Ascending aorta (tissue), 2 donors: ENCODE measurements at places on chromosomes 7 and 10.

DNA sequence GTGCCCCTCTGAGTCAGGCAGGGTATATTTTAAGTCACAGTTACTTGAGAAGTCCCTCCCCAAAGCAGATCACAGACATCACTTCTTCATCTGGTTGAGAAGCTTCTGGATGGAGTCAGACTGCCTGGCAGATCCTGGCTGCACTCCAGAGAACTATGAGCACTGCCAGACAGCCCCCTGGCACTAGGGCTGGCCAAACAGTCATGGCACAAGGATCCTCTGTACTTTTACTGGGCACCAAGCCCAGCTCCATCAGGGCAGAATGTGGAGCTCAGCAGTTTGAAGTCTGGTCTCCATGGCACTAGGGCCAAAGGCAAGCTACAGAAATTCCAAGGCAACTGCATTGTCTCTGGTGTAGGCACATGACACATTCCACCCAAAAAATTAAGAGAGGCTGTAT is 162.1 kb downstream of the NRG3 start:
- no peak for DNase-seq
- no peaks in the 10 kb centered on the region for H3K27me3 ChIP-seq
- H3K36me3 ChIP-seq: no peaks in the 10 kb centered on the region

- H3K27me3 ChIP-seq: no peaks in the 10 kb centered on the region
- DNase-seq: no peak
- no peaks in the 10 kb centered on the region for H3K36me3 ChIP-seq
These were observed 106.3 kb downstream of the CTTNBP2 start for GRCh38 chr7:117766913-117767312.

DNA sequence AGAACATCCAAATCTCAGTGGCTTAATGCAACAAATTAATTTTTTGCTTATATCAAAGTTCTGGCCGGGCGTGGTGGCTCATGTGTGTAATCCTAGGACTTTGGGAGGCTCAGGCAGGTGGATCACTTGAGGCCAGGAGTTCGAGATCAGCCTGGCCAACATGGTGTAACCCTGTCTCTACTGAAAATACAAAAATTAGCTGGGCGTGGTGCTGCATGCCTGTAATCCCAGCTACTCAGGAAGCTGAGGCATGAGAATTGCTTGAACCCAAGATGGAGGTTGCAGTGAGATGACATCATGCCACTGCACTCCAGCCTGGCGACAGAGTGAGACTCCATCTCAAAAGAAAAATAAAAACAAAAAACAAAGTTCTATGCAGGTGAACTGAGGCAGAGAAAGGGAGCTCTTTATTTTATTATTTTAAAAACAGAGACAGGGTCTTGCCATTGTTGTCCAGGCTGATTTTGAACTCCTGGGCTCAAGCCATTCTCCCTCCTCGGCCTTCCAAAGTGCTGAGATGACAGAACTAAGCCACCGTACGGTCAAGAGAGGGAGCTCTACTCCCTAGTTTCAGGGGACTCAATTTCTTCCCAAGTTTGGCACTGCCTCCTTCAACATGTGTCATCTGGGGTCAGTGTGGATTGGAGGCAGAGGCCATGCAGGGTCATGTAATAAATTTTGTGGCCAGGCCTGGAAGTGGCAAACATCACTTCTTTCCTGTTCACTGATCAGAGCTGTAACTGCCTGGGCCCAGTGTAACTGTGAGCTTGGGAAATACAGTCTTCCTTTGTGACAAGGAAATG is 2.4 kb downstream of the ADCK2 start:
- H3K36me3 ChIP-seq: peaks cover 13% of the 10 kb centered on the region
- peak; percentile 76 for DNase-seq
- peak overlapping the region; percentile 28 for H3K27ac ChIP-seq
- peaks cover 15% of the 10 kb centered on the region for H3K4me1 ChIP-seq
- H3K27me3 ChIP-seq: no peaks in the 10 kb centered on the region

- no peak overlapping the region for H3K4me3 ChIP-seq
- H3K36me3 ChIP-seq: no peaks in the 10 kb centered on the region
- H3K4me1 ChIP-seq: no peaks in the 10 kb centered on the region
- H3K27me3 ChIP-seq: no peaks in the 10 kb centered on the region
- H3K27ac ChIP-seq: no peak overlapping the region
These were observed 310.1 kb downstream of the WDR37 start for GRCh38 chr10:1366322-1366691.

DNA sequence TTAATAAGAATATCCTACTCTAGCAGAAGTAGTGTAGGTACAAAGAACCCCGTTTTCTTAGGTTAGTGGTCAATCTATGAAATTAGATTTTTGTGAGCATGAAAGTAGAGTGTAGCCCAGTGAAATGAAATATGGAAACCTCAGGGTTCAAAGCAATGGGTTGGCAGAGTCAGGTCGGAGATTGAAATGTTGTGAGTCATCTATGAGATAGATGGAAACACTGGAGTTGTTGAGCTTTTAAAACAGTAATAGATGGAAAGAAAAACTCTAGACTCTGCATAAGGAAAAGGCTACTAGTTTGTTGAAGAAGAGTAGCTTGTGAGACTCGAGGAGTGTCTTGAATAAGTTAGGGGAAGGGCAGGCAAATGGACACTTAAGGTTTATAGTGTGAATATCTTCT is 251.9 kb downstream of the EXOC4 start:
- no peak overlapping the region for H3K4me3 ChIP-seq
- no peak for DNase-seq
- no peaks in the 10 kb centered on the region for H3K27me3 ChIP-seq
- no peaks in the 10 kb centered on the region for H3K4me1 ChIP-seq

- no peak overlapping the region for H3K4me3 ChIP-seq
- H3K4me1 ChIP-seq: peaks cover 6% of the 10 kb centered on the region
- H3K27ac ChIP-seq: no peak overlapping the region
- H3K27me3 ChIP-seq: no peaks in the 10 kb centered on the region
These were observed 2.7 kb upstream of the PRKRIP1 start for GRCh38 chr7:102393467-102393866.

- no peak overlapping the region for H3K4me3 ChIP-seq
- H3K4me1 ChIP-seq: no peaks in the 10 kb centered on the region
- H3K27ac ChIP-seq: no peak overlapping the region
- DNase-seq: no peak
- H3K36me3 ChIP-seq: no peaks in the 10 kb centered on the region
These were observed 173.9 kb downstream of the RNLS start for GRCh38 chr10:88409236-88409635.

DNA sequence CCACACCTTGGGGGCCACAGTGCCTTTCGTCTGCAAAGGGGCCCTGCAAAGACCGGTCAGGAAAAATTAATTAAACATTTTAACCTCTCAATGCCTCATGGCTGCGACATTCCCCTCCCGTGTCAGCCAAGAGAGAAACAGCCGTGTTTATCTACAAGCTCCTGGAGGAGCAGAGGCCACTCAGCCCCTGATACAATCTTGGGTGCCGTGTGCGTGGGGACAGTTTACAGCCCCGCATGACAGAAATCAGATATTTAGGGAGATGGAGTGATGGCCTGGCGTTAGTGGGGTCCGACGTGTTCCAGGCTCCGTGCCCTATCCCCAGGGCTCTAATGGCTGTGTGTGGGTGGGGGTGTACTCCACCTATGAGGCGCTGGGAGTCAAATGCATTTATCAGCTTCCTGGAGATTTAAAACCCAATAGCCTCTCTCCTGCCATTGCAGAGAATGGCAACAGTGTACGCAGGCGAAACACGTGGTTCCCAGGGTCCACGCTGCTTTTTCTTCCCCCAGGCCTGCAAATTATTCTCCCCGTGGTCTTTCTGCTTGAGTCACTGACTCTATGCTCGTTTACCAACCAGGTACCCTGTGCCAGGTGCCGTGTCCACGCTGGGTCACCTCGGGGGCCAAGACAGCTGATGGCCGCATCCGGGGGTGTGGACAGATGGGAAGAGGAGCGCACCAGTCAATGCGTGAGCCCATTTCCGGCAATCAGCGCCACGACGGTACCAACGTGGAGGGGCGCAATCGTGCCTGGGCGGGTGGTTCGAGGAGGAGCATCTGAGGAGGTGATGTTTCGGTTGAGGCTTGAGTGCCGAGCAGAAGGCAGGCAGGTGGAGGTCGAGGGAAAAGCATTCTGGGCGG is 26.6 kb upstream of the PSMG3 start:
- no peaks in the 10 kb centered on the region for H3K27me3 ChIP-seq
- H3K27ac ChIP-seq: no peak overlapping the region
- DNase-seq: no peak
- H3K36me3 ChIP-seq: no peaks in the 10 kb centered on the region
- H3K4me1 ChIP-seq: no peaks in the 10 kb centered on the region

DNA sequence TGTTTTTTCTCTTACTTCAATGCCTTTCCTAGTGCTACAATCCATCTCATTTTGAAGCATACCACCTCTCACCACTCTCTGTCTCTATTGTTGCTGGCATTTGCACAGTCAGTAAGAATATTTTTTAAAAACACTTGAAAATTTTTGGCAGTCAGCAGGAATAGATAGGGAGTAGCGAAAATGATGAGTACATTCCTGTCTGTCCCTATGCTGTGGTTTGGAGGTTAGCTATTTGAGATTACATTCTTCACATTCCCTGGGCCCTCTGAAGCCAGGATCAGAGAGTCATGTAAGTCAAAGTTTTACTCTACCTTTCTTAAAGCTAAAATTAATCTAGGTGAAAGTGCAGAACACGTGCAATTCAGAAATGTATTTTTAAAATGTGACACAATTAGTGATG is 53.0 kb upstream of the MAGI2 start:
- no peak overlapping the region for H3K4me3 ChIP-seq
- DNase-seq: no peak
- H3K36me3 ChIP-seq: no peaks in the 10 kb centered on the region
- no peak overlapping the region for H3K27ac ChIP-seq
- no peaks in the 10 kb centered on the region for H3K4me1 ChIP-seq

GRCh38 chr7:98125759-98126158 is 19.1 kb downstream of the LMTK2 start:
- H3K4me1 ChIP-seq: no peaks in the 10 kb centered on the region
- H3K27ac ChIP-seq: no peak overlapping the region
- no peaks in the 10 kb centered on the region for H3K27me3 ChIP-seq
- no peak overlapping the region for H3K4me3 ChIP-seq

- no peaks in the 10 kb centered on the region for H3K27me3 ChIP-seq
- no peak overlapping the region for H3K4me3 ChIP-seq
- DNase-seq: no peak
- H3K27ac ChIP-seq: no peak overlapping the region
These were observed 102.9 kb upstream of the AHR start for GRCh38 chr7:17195576-17195975.

DNA sequence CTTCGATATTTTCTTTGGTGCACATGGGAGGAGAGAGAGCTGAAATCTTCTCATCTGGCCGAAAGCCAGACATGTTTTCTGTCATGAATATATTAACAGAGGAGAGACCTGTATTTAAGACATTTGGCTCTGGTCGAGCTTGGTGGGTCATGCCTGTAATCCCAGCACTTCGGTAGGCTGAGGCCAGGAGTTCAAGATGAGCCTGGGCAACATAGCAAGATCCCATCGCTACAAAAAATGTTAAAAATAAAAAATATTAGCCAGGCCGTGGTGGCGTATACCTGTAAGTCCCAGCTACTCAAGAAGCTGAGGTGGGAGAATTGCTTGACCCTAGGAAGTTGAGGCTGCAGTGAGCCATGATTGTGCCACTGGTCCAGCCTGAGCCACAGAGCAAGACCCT is 21.9 kb upstream of the GATA3 start:
- no peak overlapping the region for H3K27ac ChIP-seq
- no peaks in the 10 kb centered on the region for H3K36me3 ChIP-seq
- peaks cover 6% of the 10 kb centered on the region for H3K4me1 ChIP-seq
- H3K27me3 ChIP-seq: peaks cover 27% of the 10 kb centered on the region
- H3K4me3 ChIP-seq: no peak overlapping the region
- DNase-seq: peak; percentile 18

GRCh38 chr7:496528-497295 is 22.9 kb downstream of the PDGFA start:
- H3K27ac ChIP-seq: no peak overlapping the region
- no peak for DNase-seq
- H3K4me1 ChIP-seq: no peaks in the 10 kb centered on the region
- peaks cover 61% of the 10 kb centered on the region for H3K36me3 ChIP-seq

DNA sequence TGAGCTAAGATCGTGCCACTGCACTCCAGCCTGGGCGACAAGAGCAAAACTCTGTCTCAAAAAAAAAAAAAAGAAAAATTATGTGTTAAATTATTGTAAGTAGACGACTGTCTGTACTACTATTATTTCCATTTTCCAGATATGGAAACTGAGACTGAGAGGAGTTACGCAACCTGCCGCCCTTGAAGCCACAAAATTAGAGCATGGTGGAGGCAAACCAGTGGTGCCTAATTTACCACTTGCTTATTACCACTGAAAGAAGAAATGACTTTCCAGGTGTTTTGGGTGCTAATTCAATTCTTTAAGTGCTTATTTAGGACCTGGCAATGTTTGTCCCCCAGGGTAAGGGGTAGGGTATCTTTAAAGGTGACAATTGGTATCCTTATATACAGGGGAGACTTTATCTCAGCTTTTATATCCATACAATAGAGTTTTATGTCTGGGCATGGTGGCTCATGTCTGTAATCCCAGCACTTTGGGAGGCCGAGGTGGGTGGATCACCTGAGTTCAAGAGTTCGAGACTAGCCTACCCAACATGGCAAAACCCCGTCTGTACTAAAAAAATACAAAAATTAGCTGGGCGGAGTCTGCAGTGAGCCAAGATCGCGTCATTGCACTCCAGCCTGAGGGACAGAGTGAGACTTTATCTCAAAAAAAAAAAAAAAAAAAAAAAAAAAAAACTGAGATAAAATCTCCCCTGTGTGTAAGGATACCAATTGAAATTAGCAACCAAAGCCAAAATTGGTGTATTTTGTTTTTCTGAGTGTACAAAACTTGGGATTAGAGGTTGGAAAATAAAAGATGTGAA is 16.6 kb upstream of the CAMK1D start:
- peak overlapping the region; percentile 86 for H3K27ac ChIP-seq
- no peaks in the 10 kb centered on the region for H3K4me1 ChIP-seq
- no peaks in the 10 kb centered on the region for H3K36me3 ChIP-seq
- H3K4me3 ChIP-seq: peak overlapping the region; percentile 30

GRCh38 chr7:193481-194251 is 1.3 kb downstream of the FAM20C start:
- no peak for DNase-seq
- H3K27ac ChIP-seq: no peak overlapping the region
- peaks cover 36% of the 10 kb centered on the region for H3K36me3 ChIP-seq
- peak overlapping the region; percentile 83 for H3K4me3 ChIP-seq
- no peaks in the 10 kb centered on the region for H3K27me3 ChIP-seq
- peaks cover 26% of the 10 kb centered on the region for H3K4me1 ChIP-seq
